Psoas muscle (tissue), 8 donors: ENCODE measurements at places on chromosomes 5 and 9.

- DNase-seq, result no peak
These were observed 39.5 kb downstream of the TRIM32 start for GRCh38 chr9:116726602-116727001.

GRCh38 chr9:35518981-35519679 is 29.2 kb downstream of the RUSC2 start:
- DNase-seq, result no peak

DNA sequence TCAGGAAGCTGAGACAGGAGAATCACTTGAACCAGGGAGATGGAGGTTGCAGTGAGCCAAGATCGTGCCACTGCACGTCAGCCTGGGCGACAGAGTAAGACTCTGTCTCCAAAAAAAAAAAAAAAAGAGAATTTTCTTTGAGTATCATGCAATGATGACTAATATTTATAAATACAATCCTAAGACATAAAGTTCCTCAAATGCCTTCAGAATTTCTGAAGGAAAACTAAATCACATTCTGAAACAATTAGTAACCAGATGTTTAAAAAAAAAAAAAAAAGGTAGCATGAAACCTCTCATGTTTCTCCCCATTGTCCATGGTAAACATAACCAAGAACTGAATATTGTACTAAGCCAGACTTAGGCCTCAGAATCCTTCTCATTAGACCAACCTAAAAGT is 23.1 kb downstream of the MLLT3 start:
- DNase-seq, result no peak

- no peak for DNase-seq
These were observed 36.0 kb upstream of the ARRDC3 start for GRCh38 chr5:91419136-91419535.

- DNase-seq, result no peak
These were observed 78.0 kb downstream of the HMHB1 start for GRCh38 chr5:143889986-143890385.

DNA sequence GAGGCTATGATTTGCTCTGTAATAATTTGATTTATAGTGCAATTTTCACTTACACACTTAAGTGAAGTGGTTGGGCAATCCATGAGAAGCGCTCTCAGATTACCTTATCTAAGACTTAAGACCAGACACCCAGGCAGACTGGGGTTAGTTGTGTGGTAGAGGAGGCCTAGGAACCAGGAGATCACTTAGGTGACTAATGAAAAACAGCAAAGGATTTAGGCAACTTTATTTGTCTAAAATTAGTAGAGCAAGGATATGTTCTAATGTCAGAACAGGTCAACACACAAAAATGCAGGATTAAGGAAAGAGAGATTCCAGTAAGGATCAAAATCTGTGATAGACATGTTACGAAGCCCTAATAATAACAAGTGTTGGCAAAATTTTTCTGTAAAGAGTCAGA is 913.8 kb downstream of the TLE1 start:
- DNase-seq, result no peak

DNA sequence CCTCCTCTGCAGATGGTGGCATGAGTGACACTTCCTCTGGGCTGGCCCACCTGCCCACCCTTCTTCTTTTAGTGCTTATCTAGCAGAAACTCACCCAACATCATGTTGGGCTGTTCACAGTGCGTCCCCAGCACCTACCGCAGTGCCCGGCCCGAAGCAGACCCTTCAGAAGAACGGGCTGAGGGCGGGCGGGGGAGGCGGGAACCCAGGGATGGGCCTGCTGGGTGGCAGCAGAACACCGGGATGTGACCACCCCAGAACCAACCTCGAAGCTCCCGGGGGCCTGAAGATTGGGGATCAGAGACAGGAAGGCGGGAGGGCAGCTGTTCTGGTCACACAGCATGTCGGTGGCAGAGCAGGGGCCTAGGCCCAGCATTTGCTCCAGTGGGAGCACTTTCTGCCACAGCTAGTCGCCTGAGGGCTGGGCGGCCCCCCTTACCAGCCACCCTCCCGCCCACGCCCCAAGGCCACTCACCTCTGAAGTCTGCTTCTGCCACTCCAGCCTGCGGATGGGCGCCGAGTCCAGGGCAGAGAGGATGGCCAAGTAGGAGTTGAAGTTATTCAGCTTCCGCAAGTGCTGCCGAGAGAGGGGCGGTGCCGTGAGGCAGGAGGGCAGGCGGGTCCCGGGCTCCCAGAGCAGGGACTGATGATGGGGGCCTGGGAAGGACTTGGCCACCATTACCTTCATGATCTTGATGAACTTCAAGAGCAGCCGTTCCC is 38.7 kb downstream of the PRRT1B start:
- no peak for DNase-seq
